Natural killer cell (primary cell): ENCODE measurements at places on chromosomes 2 and 18. TPM values are rescaled to one million over a fixed set of nuclear protein-coding genes. Genes with fewer than 3 reads are reported as not detected.

DNA sequence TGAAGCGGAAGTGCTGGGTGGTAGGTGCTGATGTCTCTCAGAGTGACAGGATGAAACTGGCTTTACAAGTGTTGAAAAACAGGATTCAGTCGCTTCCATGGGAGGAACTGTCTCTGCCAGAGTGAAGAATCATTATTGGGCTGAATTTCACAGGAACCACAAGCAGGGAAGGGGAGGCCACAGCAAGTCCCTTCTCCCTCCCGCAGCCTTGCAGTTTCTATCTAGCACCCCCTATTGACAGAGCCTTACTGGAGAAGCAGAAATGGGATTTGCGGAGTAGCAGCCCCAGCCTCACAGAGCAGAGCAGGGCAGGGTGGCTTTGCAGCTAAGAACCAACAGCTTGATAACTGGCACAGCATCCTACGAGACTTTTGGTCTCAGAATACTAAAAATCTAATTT, 33.3 kb upstream of the RMP24 start:
- no peak for DNase-seq

DNA sequence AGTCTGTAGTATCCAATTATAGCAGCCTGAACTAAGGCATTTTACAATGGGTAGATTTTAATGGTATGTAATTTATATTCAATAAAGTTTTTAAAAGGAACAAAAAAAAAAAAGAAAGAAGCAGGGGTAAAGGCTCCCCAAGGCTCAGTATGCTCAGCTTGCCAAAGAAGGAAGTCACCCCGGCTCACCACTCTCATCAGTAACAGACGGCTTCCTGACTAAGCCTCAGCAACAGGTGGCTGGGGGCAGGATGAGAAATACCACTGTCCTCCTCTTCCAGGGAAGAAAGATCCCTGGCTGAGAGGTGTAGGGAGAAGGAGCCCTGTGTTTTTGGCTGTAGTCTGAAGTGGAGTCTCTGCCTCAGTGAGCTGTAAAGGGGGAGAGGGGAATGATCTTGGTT, 121.2 kb downstream of the ARHGEF4 start:
- no peak for DNase-seq

DNA sequence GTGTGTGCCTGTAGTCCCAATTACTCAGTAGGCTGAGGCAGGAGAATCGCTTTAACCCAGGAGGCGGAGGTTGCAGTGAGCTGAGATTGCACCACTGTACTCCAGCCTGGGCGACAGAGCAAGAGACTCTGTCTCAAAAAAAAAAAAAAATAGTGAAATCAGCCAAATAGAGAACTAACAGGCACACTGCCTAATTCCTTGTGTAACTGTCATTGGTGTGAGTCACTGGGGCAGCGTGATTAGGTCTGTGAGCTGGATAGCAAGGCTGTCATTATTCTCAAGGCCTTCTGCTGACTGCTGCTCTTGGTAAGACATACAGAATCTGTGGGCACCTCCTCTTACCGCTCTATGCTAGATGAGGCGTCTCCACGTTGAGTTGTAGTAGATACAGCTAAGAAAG, 270.3 kb downstream of the NEDD4L start:
- no peak for DNase-seq

DNA sequence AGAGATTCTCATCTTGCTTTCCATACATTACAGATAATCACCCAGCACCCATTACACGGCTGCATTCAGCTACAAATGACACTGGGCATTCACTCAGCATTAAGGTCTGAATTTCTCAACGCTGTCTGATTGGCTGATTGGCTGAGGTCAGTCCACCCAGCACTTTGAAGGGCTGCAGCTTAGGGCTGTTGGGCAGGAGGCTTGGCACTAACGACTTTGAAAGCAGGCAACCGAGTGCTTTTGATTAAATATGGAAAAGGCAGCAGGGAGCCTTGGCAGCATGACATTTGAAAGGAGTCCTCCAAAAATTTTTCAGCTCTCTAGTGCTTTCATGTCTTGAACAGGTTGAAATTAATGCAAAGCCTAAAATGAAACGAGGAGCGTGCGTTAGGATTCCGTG, 253.0 kb downstream of the DCDC2C start:
- no peak for DNase-seq

C2orf78 gene
- not detected for total RNA-seq
